ENCODE measurements at places on chromosomes 4 and X. TPM values are rescaled to one million over a fixed set of nuclear protein-coding genes. Genes with fewer than 3 reads are reported as not detected.

The LDOC1 gene
- total RNA-seq: not detected

The TMEM156 gene
- total RNA-seq: 5.8 TPM

The ARX gene
- 0.15 TPM for total RNA-seq

The TMSB15B gene
- total RNA-seq: 10.4 TPM

The PAGE2B gene
- not detected for total RNA-seq

The APOO gene
- 36.8 TPM for total RNA-seq

The GAGE13 gene
- not detected for total RNA-seq

The RTL3 gene
- total RNA-seq: not detected

The PABPC4L gene
- total RNA-seq: not detected

The FRMD7 gene
- total RNA-seq: not detected

GRCh38 chrX:10603612-10604011, 16.8 kb downstream of the MID1 start:
- H3K4me3 ChIP-seq: no peak overlapping the region
- H3K27ac ChIP-seq: no peak overlapping the region
- peaks cover 24% of the 10 kb centered on the region for H3K4me1 ChIP-seq
- no peaks in the 10 kb centered on the region for H3K36me3 ChIP-seq
- no peaks in the 10 kb centered on the region for H3K27me3 ChIP-seq

GRCh38 chr4:1409491-1410425, 3.5 kb upstream of the NKX1-1 start:
- H3K36me3 ChIP-seq: no peaks in the 10 kb centered on the region
- no peak overlapping the region for H3K27ac ChIP-seq
- H3K4me3 ChIP-seq: no peak overlapping the region
- no peaks in the 10 kb centered on the region for H3K27me3 ChIP-seq
- no peak for DNase-seq
- no peaks in the 10 kb centered on the region for H3K4me1 ChIP-seq

DNA sequence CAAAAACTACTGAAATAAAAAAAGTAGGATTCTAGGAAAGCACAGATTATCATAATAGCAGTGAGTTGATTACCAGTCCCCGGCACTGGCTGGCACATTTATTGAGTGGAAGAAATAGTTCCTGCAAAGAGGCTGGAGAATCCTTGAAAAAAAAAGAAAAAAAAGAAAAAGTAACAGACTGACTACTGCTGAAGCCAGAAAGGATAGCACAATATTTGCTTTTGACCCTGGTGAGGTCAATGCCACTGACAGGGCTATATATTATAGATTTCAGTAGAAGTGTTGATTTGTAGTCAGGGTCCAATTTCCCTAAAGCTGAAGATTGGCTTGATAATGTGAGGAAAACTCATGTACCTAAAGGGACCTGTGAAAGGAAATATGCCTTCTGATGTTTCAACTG, 64.7 kb downstream of the NDNF start:
- DNase-seq: no peak
- H3K27ac ChIP-seq: no peak overlapping the region
- H3K36me3 ChIP-seq: no peaks in the 10 kb centered on the region
- H3K4me1 ChIP-seq: no peaks in the 10 kb centered on the region
- H3K27me3 ChIP-seq: no peaks in the 10 kb centered on the region

DNA sequence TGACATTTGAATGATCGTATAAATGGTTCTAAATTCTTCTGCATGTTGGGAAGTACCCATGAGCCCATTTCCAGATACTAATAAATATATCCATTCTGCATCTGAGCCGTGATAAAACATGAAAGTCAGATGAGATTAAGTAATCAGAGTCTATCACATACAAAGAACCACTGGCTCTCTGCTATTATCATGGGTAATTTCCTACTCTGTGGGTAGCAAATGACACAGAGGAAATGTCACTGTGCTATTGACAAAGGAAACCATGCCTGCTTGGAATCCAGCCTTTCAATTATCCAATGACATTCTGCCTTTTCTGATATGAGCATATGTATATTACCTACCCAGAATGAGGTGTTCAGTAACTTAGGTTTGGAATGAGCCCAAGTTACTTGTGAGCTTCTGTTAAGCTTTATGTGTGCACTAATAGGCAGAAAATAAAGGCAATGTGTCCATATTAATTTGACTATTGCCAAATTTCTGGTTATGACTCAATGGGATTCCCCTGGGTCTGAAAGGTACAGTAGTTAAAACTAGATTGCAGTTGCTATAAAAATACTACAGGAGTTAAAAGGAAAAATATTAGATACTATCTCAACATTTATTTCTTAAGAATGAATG, 238.7 kb upstream of the KCNIP4 start:
- no peaks in the 10 kb centered on the region for H3K4me1 ChIP-seq
- DNase-seq: no peak
- H3K27me3 ChIP-seq: no peaks in the 10 kb centered on the region
- no peak overlapping the region for H3K4me3 ChIP-seq
- H3K27ac ChIP-seq: no peak overlapping the region

GRCh38 chr4:118921786-118922185, 33.1 kb downstream of the SYNPO2 start:
- H3K4me1 ChIP-seq: no peaks in the 10 kb centered on the region
- H3K27me3 ChIP-seq: no peaks in the 10 kb centered on the region
- no peak for DNase-seq

GRCh38 chrX:30620980-30621618, 32.1 kb upstream of the GK start:
- H3K36me3 ChIP-seq: no peaks in the 10 kb centered on the region
- H3K27ac ChIP-seq: no peak overlapping the region
- no peak for DNase-seq
- H3K27me3 ChIP-seq: no peaks in the 10 kb centered on the region
- no peaks in the 10 kb centered on the region for H3K4me1 ChIP-seq
- no peak overlapping the region for H3K4me3 ChIP-seq

- DNase-seq: no peak
- peaks cover 6% of the 10 kb centered on the region for H3K27me3 ChIP-seq
- H3K4me3 ChIP-seq: no peak overlapping the region
- H3K36me3 ChIP-seq: no peaks in the 10 kb centered on the region
Observed at GRCh38 chr4:154490234-154490582, 1.4 kb downstream of the DCHS2 start.

GRCh38 chr4:9996319-9997110, 24.8 kb downstream of the SLC2A9 start:
- no peaks in the 10 kb centered on the region for H3K36me3 ChIP-seq
- no peak overlapping the region for H3K27ac ChIP-seq
- H3K27me3 ChIP-seq: no peaks in the 10 kb centered on the region

- no peaks in the 10 kb centered on the region for H3K27me3 ChIP-seq
- no peaks in the 10 kb centered on the region for H3K36me3 ChIP-seq
- no peak overlapping the region for H3K4me3 ChIP-seq
- H3K4me1 ChIP-seq: no peaks in the 10 kb centered on the region
- DNase-seq: peak; percentile 2
- no peak overlapping the region for H3K27ac ChIP-seq
Observed at GRCh38 chrX:17412692-17413091, 37.7 kb downstream of the NHS start.

- H3K4me3 ChIP-seq: no peak overlapping the region
- H3K27me3 ChIP-seq: no peaks in the 10 kb centered on the region
- no peaks in the 10 kb centered on the region for H3K4me1 ChIP-seq
- no peaks in the 10 kb centered on the region for H3K36me3 ChIP-seq
- no peak for DNase-seq
Observed at GRCh38 chr4:184252136-184253071, 34.7 kb upstream of the ENPP6 start.

- H3K36me3 ChIP-seq: no peaks in the 10 kb centered on the region
- H3K4me3 ChIP-seq: no peak overlapping the region
- no peak for DNase-seq
Observed at GRCh38 chr4:151322570-151322969, 2.8 kb downstream of the SH3D19 start.

Measured in Panc1 (cell line).